ENCODE measurements at places on chromosomes 16 and 17. TPM values are rescaled to one million over a fixed set of nuclear protein-coding genes. Genes with fewer than 3 reads are reported as not detected.

- peak; percentile 82 for DNase-seq
These were observed at the start of gene HYDIN for GRCh38 chr16:71230122-71230845. Gene HYDIN (minus strand): TSS chr16:71230722. CDS start chr16:71186895, 43,827 bp downstream.

DNA sequence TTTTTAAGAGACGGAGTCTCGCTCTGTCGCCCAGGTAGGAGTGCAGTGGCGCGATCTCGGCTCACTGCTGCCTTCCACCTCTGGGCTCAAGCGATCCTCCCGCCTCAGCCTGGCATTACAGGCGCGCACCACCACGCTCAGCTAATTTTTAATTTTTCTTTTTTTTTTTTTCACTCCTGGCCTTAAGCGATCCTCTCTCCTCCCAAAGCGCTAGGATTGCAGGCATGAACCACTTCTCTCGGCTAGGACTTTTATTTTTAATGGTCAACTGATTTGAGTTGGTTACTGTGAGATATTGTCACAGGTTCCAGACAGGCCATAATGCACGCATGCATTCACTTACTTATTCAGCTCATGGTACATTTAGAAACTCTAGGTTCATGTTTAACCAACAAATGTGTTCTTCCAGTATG lies 888 bp downstream of the PIGW start:
- DNase-seq = no peak

DNA sequence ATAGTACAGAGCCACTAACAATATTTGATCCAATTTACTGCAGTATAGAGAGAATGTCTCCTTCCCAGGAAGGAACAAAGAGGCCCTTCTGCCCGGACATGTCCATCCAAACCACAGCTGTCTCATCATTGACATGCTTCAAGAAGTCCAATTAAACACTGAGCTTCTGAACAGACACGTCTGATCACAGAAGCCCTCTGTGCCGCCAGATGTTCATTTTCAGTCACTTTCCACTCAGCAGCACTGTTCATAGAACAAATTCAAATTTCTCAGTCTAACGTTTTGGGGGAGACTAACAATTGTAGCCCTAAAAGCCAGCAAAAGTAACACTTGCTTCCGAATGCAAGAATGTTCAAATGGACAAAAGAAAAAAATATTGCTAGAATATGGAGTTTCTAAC lies 15.3 kb downstream of the ZC3H7A start:
- no peak for DNase-seq

GRCh38 chr17:54235571-54235970 lies 412.8 kb downstream of the KIF2B start:
- no peak for DNase-seq

- no peak for DNase-seq
These were observed 63.2 kb downstream of the NKD1 start for GRCh38 chr16:50611332-50611934.

The CAPNS2 gene
- 1.0 TPM for total RNA-seq

GRCh38 chr16:54201200-54201599 lies 85.4 kb downstream of the IRX3 start:
- no peak for DNase-seq

The DHRS7C gene
- total RNA-seq = not detected
